ENCODE measurements at places on chromosomes 5 and 9.

DNA sequence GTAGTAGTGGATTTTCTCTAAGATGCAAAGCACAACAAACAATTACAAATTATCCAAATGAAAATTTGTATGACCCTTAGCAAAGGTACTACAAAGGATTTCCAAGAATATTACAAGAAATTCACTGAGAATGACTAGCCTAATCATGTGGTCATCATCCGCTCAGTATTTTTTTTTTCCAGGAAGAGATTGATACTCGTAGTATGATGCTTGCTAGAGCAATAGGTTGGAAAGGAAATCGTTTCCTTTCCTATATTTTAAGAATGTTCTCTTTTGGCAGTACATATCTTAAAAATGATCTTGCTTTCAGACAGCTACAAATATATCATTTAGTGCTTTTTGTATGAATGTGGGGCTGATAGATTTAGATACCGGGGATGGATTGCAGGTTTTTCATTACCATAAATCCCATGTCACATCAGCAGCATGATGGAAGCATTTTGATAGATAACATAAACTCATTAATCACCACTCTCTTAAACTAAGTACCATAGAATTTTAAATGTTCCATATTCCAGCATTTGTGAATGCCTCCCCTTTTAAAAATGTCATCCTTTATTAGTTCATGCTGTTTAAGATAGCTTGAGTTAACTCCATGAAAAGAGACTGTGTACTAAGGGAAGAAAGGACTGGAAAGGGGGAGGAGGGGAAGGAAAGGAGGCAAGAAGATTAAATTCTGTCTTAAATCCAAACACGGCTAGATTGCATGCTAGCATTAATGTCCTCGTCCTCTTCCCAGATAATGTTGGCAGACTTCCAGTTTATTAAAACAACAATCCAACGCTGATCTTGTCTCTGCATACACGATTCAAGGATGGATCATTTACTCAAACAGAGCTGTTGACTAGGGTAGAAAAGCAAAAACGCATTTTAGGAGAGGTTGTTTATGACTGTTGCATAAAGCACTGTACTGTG is 311.7 kb upstream of the ZNF608 start:
- DNase-seq: no peak

- DNase-seq: no peak
Observed at GRCh38 chr5:73674669-73675004, 48.6 kb downstream of the ARHGEF28 start.

DNA sequence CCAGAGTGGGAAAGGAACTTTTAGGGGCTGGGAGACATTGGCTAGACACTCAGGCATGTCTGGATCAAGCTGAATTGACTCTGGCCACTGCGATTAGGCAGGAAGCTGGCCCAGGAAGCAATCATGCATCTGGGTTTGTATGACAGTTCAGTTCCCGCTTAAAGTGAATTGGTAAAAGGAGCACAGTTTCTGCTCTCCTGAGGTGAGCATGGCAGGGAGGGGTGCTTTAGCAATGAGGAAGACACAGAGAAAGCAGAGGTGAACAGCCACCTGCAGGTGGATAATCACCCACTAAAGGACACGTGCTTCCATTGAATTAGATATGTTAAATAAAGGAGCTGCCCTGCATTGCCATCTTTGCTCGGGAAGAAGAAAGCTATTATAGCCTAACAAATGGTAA is 248.1 kb upstream of the MAP3K1 start:
- no peak for DNase-seq

- DNase-seq: no peak
Observed at GRCh38 chr5:54828151-54828550, 157.2 kb downstream of the ESM1 start.

- DNase-seq: no peak
Observed at GRCh38 chr5:154301726-154302125, 111.2 kb downstream of the GALNT10 start.

DNA sequence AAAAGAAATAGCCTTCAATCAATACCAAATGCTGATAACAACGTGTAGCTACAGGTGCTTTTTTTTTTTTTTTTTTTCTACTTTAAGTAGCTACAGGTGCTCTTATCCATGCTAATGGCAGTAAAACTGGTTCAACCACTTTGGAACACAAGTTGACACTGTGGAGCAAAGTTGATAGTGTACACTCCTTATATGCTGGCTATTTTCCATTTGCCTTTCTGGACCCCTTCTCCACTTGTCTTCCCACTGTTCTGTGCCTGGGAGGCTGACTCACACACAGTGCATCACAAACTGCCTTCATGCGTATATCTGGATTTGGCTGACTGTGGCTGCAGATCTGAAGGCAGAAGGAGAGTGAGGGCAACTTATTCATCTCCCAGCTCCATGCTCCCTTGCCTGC is 247.9 kb downstream of the MSX2 start:
- DNase-seq: no peak

DNA sequence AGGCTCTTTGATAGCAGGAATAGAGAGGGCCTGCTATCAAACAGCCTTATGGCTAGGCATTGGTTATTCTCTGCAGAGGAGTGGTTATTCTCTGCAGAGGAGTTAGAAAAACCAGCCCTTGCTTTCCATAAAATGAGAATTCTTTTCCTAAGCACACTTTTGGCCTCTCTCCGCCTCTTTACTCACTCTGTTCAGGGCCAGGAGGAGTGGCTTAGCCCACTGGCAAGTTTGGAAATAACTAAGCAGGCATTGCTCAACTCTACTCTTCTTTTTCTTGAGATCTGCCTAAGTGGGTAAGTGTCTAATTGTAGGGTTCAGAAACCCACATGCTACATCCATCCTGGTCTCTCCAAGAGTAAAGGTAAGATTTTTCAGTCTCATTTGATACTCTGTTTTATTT is 341.7 kb downstream of the KIAA0825 start:
- no peak for DNase-seq

- no peak for DNase-seq
Observed at GRCh38 chr9:121233906-121234831, 32.5 kb upstream of the RAB14 start.

DNA sequence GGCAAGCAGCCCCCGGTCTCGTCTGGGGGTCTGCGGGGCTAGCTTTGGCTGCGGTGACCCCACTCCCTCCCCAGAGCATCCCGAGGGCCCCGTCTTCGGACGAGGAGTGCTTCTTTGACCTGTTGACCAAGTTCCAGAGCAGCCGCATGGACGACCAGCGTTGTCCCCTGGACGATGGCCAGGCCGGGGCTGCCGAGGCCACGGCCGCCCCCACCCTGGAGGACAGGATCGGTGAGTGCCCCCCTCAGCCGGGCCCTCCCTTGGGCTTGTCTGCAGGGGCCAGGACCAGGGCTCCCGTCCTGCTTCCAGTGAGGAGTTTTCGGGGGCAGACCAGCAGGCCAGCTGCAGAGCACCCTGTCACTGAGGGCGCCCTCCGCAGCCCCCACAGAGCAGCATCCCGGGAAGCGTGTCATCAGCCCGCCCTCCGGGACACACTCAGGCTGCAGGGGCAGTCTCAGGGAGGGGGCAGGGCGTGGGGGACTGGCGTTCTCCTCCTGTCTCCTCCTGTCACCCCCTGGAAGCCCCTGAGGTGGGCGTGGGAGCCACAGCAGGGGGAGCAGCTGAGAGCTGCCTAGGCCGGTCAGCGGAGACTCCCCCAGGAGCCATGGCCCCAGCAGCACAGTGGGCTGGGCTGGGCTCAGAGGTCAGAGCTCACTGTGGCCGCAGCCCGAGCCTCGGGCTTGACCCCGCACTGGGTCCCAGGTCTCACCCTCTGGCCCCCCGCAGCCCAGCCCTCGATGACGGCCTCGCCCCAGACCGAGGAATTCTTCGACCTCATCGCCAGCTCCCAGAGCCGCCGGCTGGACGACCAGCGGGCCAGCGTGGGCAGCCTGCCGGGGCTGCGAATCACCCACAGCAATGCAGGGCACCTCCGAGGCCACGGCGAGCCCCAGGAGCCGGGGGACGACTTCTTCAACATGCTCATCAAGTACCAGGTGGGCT is 7.7 kb downstream of the DNLZ start:
- DNase-seq: no peak
